T-helper 17 cell (primary cell): ENCODE measurements at places on chromosomes 16 and 17. TPM values are rescaled to one million over a fixed set of nuclear protein-coding genes. Genes with fewer than 3 reads are reported as not detected.

Gene TPSG1
- not detected for total RNA-seq

GRCh38 chr16:25114121-25114520 is 2.6 kb downstream of the LCMT1 start:
- H3K27me3 ChIP-seq: no peaks in the 10 kb centered on the region
- peaks cover 9% of the 10 kb centered on the region for H3K36me3 ChIP-seq
- DNase-seq: no peak
- H3K4me1 ChIP-seq: peaks cover 53% of the 10 kb centered on the region
- no peak overlapping the region for H3K27ac ChIP-seq
- no peak overlapping the region for H3K4me3 ChIP-seq

DNA sequence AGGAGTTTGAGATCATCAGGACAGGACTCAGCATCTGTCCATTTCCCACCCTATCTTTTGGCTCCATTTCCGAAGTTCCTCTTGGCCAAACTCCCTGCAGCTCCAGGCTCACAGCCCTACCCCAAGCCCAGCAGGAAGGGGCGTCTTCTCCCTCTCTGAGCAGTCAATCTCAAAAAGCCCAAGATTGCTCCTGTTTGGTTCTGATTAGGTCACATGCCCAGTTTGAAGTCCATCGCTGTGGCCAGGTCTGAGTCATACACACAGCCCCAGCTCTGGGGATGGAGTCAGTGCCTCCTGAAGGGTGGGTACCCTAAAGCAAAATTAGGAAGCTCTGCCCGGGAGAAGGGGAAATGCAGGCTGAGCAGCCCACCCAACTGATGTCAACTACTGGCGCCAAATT is 23.9 kb downstream of the SNX20 start:
- no peaks in the 10 kb centered on the region for H3K27me3 ChIP-seq
- peak overlapping the region; percentile 32 for H3K27ac ChIP-seq
- no peak overlapping the region for H3K4me3 ChIP-seq
- peaks cover 3% of the 10 kb centered on the region for H3K4me1 ChIP-seq

GRCh38 chr17:29682987-29683386 is 60.3 kb upstream of the CORO6 start:
- H3K36me3 ChIP-seq: no peaks in the 10 kb centered on the region
- peak overlapping the region; percentile 89 for H3K27ac ChIP-seq
- H3K4me3 ChIP-seq: no peak overlapping the region
- no peak for DNase-seq
- H3K4me1 ChIP-seq: peaks cover 14% of the 10 kb centered on the region

- H3K4me3 ChIP-seq: no peak overlapping the region
- no peak for DNase-seq
- H3K36me3 ChIP-seq: no peaks in the 10 kb centered on the region
- H3K4me1 ChIP-seq: no peaks in the 10 kb centered on the region
- no peak overlapping the region for H3K27ac ChIP-seq
- H3K27me3 ChIP-seq: no peaks in the 10 kb centered on the region
Measured at GRCh38 chr16:49120631-49121030, 161.0 kb downstream of the CBLN1 start.

- H3K27ac ChIP-seq: no peak overlapping the region
- peaks cover 43% of the 10 kb centered on the region for H3K27me3 ChIP-seq
- peaks cover 7% of the 10 kb centered on the region for H3K4me1 ChIP-seq
- H3K4me3 ChIP-seq: no peak overlapping the region
Measured at GRCh38 chr16:49592546-49593423, 219.2 kb downstream of the C16orf78 start.

Gene KIF2B
- not detected for total RNA-seq

DNA sequence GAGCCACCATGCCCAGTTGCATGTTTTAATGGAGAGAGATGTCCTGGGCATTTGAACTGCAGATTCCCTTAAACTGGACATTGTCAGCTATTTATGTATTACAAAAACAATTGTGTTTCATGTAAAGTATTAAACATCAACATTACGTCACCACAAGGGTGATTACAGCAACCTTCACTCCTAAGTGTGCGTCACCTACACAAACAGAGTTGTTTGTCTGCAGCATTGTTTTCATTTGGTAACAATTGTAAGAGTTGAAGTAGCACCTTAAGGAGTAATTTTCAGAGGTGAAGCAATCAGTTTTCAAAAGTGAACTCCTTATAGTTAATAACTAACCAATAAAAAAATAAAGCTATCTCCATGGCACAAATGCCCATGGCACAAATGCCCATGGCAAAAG is 271.4 kb downstream of the IRX3 start:
- no peaks in the 10 kb centered on the region for H3K27me3 ChIP-seq
- no peaks in the 10 kb centered on the region for H3K4me1 ChIP-seq
- H3K36me3 ChIP-seq: no peaks in the 10 kb centered on the region
- no peak for DNase-seq
- H3K4me3 ChIP-seq: no peak overlapping the region

DNA sequence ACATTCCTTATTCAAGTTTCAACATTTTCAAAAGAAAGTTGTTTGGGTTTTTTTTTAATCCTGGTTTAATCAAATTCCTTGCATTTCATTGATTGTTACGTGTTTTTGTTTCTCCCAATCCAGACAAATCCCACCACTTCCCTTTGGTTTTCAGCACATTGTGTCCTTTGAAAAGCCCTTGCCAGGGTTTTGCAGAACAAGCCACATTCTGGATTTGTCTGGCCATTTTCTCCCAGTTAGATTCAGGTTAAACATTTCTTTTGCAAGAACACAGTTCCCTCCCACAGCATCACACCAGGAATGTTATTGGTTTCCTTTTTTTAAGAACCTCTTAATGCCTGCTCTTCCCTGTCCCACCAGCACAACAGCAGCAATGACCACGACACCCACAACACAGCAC is 278.0 kb upstream of the SALL1 start:
- no peak overlapping the region for H3K4me3 ChIP-seq
- no peaks in the 10 kb centered on the region for H3K27me3 ChIP-seq
- no peaks in the 10 kb centered on the region for H3K36me3 ChIP-seq
- no peaks in the 10 kb centered on the region for H3K4me1 ChIP-seq
- no peak for DNase-seq
- H3K27ac ChIP-seq: no peak overlapping the region
